Erythroblast (primary cell): ENCODE measurements at places on chromosomes 2 and 18.
A peak's percentile ranks its signal among the peaks of the same experiment; 100 is the strongest.

DNA sequence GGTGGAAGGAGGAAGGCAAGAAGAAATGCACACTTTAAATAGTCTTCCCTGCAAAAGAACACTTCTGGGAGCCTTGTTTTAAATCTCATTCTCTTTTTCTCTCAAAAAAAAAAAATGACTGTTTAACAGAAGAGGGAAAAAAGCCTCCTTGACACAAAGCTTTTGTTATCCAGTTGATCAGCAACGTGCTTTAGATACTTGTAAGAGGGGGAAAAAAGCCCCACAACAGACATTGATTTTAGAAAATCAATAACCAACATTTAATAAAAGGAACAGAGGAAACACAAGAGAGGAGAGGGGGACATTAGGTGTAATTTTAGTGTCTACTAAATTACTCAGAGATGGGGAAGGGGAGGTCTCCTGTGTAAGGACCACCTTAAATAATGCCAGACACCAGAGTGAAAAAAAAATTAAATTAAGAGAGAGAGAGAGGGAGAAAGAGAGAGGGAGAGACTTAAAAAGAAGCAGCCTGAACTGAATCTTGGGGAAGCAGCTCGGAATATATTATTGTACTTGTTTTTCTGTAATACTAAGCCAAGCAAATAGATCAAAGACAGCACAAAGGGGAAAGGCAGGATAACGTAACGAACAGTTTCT is 4.7 kb downstream of the ZEB2 start:
- no peak for DNase-seq

GRCh38 chr2:206512999-206513398 is 69.7 kb downstream of the ADAM23 start:
- no peak for DNase-seq

DNA sequence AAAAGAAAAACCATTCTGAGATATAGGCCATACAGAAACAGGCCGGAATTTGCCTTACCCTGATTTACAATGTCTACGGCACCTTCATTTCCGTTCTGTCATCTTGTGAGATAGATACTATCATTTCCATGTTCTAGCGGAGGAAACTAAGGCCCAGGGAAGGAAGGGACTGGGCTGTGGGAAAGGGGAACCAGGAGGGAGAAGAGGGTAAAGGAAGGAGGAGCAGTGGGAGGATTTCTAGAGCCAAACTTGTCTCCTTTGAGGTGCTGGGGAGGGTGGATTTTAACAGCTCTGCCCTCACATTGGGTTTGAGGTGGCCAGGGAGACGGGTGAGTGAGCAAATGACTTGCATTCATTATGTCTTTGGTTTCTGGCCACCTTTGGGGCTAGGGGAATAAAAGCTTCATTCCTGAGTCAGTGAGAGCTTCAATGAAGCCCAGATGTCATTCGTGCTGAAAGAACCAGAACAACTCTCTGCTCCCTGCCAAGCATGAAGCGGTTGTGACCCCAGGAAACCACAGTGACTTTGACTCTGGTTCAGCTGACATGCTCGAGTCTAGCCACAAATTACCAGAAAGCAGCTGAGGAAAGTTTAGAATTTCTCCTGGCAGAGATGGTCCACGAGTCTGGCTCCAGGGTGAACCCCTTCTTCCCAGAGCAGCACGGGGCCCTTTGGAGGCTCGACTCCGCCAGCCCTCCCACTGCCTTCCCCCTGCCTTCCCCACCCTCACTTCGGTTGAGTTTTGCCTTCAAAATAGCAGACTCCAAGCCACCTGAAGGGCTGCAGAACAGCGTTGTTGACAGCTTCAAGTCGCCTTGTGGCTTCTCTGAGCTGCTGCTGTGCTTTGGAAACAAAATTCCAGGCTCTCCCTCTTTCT is 3.8 kb downstream of the ACTG2 start:
- no peak for DNase-seq

- DNase-seq: no peak
These were observed 254.6 kb upstream of the RBBP8 start for GRCh38 chr18:22678486-22678885.

GRCh38 chr2:58730764-58731487 is 489.8 kb upstream of the FANCL start:
- DNase-seq: no peak

GRCh38 chr18:37314534-37314933 is 251.1 kb downstream of the CELF4 start:
- no peak for DNase-seq

GRCh38 chr2:98691303-98691702 is 39.6 kb downstream of the MGAT4A start:
- no peak for DNase-seq

GRCh38 chr2:74862020-74862964 is 28.4 kb downstream of the HK2 start:
- DNase-seq: peak; percentile 93

DNA sequence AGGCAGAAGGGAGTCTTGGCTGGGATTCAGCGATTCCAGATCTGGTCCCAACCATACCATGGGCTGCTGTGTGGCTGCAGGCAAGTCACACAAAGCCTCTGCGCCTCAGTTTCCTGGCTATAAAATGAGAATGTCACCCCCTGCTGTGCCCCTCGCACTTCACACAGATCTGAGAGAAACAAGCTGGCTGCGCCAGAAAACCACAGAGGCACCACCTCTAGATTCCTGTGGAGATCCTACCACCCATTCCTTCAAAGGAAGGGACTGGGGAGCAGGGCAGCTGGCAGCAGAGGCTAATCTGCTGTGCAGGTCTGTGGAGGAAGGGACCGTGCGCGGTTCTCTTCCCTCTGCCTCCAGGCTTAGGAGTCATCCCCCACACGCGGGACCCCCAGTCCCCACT is 19.8 kb downstream of the NEURL3 start:
- no peak for DNase-seq

- no peak for DNase-seq
These were observed 50.9 kb upstream of the RGPD4 start for GRCh38 chr2:107775791-107776190.

DNA sequence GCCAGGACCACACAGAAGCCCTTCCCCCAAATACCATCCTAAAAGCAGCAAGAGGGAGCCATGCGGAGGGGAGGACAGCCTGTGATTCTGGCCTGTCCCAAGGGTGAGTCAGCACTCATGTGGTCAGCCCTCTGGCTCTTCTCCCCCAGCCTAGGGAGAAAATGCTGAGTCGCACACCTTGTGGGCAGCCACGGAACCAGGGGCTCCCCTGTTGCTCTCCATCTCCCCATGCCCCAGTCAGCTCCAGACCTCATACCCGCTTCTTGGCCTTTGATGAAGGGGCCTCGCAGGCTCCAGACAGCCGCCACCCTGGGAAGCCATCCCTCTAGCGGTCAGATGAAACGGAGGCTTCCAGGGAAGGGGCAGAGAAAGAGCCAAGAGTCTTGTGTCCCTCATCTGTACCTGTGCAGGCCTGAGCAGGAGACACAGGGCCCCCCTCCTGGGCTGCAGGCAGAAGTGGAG is 181.3 kb upstream of the SIX2 start:
- no peak for DNase-seq

- no peak for DNase-seq
These were observed 43.5 kb upstream of the MSH2 start for GRCh38 chr2:47359375-47359868.

DNA sequence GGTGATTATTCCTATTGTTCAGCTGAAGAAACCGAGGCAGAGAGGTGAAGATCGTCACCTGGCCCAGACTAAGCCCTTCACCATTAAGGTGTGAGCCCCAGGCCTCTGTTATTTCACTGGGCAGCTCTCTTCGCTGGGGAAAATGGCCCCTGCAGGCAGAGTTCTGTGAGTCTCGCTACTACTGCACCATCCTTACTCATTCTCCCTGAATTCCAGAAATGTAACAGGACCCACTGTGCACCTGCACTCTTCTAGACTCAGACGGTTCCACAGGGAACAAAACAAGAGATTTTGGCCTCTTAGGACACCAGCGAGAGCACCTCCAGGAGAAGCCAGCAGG is 147.7 kb upstream of the GLI2 start:
- no peak for DNase-seq

- peak; percentile 90 for DNase-seq
These were observed 54.5 kb downstream of the SIGLEC15 start for GRCh38 chr18:45879681-45880655.

DNA sequence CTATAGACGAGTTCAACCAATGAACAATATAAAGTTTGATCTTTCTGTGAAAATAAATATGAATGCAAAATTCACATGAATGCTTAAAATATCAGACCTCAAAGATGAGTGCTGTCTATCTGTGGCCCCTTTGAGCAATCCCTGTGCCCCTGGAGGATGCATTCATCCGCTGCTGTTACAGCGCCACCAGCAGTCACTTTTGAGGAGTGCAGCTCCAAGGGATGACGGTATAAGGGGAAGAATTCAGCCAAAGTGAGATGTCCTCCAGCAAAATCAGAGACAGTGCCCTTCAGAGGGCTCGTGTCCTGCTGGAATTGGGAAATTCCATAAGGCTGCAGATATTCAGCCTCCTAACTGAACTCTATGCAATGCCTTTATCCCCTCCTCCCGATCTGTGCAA is 12.0 kb upstream of the CHRNA1 start:
- no peak for DNase-seq

DNA sequence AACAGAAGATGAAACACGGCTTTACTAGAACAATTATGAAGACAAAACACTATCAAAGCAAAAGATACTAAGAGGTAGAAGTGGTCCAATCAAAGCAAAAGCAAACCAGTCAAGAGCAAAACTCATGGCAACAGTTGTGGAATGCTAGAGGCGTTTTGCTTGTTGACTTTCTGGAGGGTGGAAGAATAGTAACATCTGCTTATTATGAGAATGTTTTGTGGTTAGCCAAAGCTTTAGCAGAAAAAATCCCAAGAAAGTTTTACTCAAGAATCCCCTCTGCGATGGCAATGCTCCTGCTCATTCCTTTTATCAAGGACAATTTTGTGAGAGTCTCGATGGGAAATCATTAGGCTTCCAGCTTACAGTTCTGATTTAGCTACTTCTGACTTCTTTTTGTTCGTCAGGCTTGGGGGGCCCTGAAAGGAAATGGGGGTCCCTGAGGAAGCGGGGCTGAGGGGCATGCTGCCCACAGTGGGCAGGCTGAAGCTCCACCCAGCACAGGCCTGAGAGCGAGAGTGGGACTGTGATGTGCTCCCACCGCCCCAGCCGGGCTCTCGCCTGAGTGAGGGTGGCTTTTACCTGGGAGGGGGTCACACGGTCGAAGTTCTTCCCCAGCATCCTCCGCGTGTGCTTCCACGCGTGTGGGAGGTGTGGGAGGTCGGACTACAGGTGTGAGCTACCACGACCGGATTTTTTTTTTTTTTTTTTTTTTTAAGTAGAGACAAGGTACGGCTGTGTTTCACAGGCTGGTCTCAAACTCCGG is 49.0 kb upstream of the MC4R start:
- DNase-seq: no peak

- no peak for DNase-seq
These were observed 468.4 kb downstream of the SUCLG1 start for GRCh38 chr2:83990636-83991035.

- peak; percentile 63 for DNase-seq
These were observed 73.3 kb downstream of the PIK3C3 start for GRCh38 chr18:42028247-42028832.

DNA sequence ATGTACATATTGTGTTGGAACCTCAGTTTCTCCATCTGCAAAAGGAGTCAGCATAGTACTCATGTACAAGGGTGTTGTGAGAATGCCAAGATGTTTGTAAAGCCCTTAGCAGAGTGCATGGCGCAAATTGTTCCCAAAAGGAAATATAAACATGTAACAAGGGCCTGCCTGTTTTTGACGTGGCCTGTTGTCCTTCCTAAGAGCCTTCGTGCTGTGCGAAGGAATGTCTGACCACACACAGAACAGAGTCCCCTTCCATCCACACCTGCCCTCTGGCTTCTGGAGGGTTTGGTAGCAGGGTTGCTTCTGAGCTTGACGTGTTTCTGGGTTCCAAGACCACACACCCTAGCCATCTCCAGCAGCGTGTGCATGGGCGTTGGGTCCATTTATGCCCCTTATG is 34.9 kb downstream of the CABLES1 start:
- no peak for DNase-seq

DNA sequence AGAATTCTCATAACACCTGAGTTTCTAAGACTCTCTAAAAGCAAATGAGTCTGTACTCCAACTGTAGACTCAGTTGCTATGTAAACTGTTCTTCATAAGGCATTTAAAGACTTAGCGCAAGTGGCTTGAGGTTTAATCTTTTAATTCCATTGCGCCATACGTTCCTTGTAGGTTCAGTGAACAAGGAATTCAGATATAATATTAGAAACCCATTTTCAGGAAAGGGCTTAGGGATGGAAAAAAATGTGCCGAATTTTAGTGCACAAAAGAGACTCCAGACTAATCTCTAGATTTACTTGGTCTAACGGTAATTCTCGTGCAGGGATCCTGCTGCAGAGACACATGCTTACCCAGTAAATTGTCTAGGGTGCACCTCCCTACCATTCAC is 268.9 kb upstream of the TANK start:
- no peak for DNase-seq

- DNase-seq: no peak
These were observed 408.5 kb downstream of the FBXO15 start for GRCh38 chr18:73739098-73739497.

DNA sequence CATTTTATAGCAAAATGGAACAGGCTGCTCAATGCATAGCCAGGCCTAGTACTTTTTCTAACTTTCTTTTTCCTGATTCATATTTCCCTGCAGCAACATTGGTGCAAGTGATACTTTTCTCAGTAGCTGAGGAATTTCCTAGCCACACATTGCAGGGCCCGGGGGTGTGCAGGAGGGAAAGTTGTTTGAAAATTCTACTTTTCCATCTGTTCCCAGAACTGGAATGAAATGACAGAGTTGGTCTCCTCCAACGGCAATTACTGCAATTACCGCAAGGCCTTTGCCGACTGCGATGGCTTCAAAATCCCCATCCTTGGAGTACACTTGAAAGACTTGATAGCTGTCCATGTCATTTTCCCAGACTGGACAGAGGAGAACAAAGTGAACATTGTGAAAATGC is 50.5 kb downstream of the RASGRP3 start:
- no peak for DNase-seq

- DNase-seq: no peak
These were observed 32.7 kb downstream of the YPEL5 start for GRCh38 chr2:30179536-30179935.

- no peak for DNase-seq
These were observed 331.4 kb upstream of the KLHL29 start for GRCh38 chr2:23053601-23054000.

GRCh38 chr2:173649527-173650219 is 295.0 kb downstream of the CDCA7 start:
- DNase-seq: no peak

GRCh38 chr2:168731002-168731401 is 71.4 kb upstream of the NOSTRIN start:
- DNase-seq: no peak

- DNase-seq: peak; percentile 22
These were observed 1.6 kb upstream of the DNER start for GRCh38 chr2:229715895-229716507.

GRCh38 chr2:224147174-224147573 is 108.1 kb upstream of the SERPINE2 start:
- DNase-seq: no peak
